Astrocyte of the hippocampus (primary cell): ENCODE measurements at places on chromosomes 13 and 19.

DNA sequence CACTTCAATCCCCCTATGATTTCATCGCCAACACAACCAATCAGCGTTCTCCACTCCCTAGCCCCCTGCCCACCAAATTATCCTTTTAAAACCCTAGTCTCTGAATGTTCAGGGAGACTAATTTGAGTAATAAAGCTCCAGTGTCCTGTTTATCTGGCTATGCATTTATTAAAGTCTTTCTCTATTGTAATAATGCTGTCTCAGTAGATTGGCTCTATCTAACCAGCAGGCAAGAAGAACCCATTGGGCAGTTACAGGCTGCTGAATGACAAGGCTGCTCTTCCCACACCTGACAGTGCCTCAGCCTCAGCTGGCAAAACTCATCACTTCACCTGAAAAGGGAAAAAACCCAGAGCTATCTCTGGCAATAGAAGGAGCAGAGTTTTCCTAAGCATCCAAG is 20.2 kb upstream of the CHST8 start:
- no peak for DNase-seq

GRCh38 chr19:33797802-33798671 is 1.4 kb downstream of the KCTD15 start:
- peak; percentile 71 for DNase-seq

- no peak for DNase-seq
Measured at GRCh38 chr19:17090583-17090982, 15.0 kb downstream of the MYO9B start.

- DNase-seq = no peak
Measured at GRCh38 chr13:94063848-94064247, 415.6 kb downstream of the DCT start.

DNA sequence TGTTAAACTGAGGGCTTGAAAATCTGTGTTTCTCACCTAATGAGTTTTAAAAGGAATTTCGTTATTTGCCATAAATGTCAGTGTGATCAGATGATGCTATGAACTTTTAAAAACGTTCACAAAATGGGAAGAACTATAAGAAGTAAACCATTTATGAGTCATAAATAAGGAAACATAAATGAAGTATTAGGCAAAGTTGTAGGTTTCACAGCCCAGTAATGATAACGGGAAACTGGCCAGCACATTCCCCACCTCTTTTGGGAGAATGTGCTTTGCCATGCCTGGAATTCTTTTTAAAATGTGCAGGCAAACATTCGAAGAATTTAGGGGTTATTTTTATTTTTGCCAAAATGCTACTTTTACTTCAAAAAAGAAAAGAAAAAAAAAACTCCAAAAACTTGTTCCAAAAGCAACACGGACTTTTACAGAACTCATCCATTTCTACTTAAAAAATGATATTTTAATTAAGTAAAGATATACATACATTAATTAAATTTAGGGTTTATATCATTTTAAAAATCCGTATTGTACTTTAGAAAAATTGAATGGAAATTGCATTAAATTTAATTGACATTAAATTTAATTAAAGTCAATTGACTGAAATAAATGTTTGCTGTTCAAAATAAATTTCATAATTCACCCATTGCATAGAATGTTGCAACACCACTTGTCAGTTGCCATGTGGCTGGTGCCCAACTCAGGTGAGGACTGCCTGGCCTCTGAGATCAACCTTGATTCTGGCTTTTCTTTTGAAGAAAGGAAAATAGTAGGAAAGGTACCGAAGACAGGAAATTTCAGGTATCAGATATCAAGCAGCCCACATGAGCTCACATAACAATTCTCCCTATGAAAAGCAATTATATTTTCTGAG is 1198.5 kb downstream of the EFNB2 start:
- DNase-seq = peak; percentile 72

DNA sequence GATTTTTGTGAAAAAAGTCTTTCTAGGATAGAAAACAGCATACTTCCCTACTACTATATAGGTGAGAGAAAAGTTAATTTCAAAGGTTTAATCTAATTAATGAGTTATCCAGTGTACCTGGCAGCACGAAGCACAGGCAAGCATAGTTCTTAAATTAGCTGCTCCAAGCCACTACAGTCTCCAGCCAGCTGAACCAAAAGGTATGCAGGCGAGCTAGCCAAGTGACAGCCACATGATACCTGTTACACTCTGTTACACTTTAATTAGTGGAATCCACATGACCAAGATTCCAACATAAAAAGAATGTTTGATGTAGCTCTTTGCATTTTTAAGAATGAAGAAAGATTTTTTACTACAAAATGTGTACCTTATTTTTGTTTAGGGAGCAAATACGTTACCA is 15.5 kb downstream of the SLC25A30 start:
- DNase-seq = peak; percentile 52

- no peak for DNase-seq
Measured at GRCh38 chr19:18045307-18046050, 37.5 kb downstream of the ARRDC2 start.
